ENCODE measurements at places on chromosomes 16 and 17. TPM values are rescaled to one million over a fixed set of nuclear protein-coding genes. Genes with fewer than 3 reads are reported as not detected.

DNA sequence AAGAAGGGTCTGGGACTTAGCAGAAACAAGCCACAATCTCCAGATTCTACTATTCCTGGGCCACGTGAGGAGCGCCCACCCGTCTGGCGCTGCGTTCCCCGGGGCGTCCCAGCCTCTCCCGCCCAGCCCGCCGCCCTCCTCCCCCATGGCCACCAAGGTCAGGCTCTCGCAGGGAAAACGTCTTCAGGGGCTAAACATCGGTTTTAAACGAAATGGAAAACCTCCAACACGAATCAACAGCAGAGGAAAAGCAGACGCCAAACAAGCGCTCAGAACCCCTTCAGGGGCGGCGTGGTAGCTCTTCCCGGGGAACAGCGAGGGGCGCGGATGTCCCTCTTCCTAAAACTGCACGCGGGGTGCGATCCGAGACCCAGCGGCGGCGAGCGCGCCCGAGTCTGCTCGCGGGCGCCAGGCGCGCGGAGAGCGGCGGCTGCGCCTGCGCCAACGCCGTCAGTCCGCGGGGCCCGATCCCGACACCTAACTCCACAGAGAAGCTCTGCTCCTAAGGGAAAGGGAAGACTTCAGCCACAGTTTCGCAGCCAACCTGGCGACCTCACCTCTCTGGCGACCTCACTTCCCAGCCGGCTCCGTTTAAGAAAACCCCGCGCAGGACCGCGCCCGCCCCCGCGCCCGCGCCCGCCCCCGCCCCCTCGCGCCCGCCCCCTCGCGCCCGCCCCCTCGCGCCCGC lies 505 bp upstream of the COG1 start:
- peaks cover 7% of the 10 kb centered on the region for H3K36me3 ChIP-seq
- H3K27me3 ChIP-seq, result no peaks in the 10 kb centered on the region
- peak; percentile 68 for DNase-seq
- peak overlapping the region; percentile 82 for H3K27ac ChIP-seq
- H3K4me1 ChIP-seq, result peaks cover 19% of the 10 kb centered on the region
- peak overlapping the region; percentile 95 for H3K4me3 ChIP-seq

DNA sequence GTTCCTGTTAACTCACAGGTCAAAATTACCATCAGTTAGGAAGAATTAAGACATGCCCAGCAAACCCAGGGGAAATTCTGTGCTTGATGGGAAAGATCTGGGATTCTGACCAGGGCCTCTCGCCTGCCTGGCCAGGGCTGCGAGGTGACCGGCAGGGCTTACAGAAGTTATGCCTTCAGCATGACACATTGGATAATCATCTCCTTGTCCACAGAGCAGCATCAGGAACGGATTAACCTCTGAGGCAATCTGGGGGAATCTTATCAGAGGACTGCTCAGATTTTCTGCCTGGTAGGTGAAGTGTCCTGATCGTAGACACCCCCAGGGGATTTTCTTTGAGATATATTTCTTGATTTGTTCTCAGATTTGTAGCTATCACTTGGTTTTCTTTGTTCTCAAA lies 172.5 kb downstream of the HS3ST3A1 start:
- no peak for DNase-seq
- H3K4me1 ChIP-seq, result no peaks in the 10 kb centered on the region
- no peaks in the 10 kb centered on the region for H3K36me3 ChIP-seq
- H3K27me3 ChIP-seq, result no peaks in the 10 kb centered on the region

- H3K4me1 ChIP-seq, result peaks cover 5% of the 10 kb centered on the region
- no peak overlapping the region for H3K4me3 ChIP-seq
- H3K36me3 ChIP-seq, result no peaks in the 10 kb centered on the region
Observed at GRCh38 chr16:29029168-29029994, 44.5 kb downstream of the LAT start.

DNA sequence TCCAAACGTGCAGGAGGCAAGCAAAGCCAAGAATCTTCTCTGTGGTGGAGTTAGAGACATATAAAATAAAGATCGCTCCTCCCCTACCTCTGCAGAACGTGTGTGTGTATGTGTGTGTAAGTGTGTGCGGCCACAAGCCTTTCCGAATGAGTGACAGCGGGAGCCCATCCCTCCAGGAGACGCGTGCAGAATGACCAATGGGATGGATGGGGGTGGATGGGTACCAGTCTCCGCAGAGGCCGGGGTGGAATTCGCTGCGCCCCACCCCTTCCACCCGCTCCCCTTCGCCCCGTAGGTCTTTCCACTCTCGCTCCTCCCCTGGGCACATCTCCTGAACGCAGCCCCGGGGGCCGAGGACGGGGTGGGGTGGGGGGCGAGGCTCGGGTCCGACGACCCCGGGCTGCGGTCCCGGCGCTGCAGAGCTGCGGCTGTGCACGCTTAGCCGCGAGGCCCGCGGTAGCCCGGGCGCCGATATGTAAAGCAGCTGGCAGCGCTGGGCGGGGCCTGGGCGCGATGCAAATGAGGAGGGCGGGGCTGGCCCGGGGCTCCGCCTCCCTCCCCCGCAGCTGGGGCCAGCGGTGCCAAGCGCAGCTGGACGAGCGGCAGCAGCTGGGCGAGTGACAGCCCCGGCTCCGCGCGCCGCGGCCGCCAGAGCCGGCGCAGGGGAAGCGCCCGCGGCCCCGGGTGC lies at the start of gene PRKCB:
PRKCB (plus strand) TSS at position 594 of the 688 bp plus-strand sequence.
- no peaks in the 10 kb centered on the region for H3K27me3 ChIP-seq
- DNase-seq, result peak; percentile 95
- H3K27ac ChIP-seq, result peak within 1 kb of the TSS; percentile 8
- peaks cover 11% of the 10 kb centered on the region for H3K36me3 ChIP-seq

TAC4 gene
- not detected for total RNA-seq

TOM1L1 gene
- not detected for total RNA-seq

GRCh38 chr16:81752225-81752875 lies 26.7 kb upstream of the PLCG2 start:
- H3K4me1 ChIP-seq, result peaks cover 30% of the 10 kb centered on the region
- peak overlapping the region; percentile 56 for H3K27ac ChIP-seq
- H3K36me3 ChIP-seq, result no peaks in the 10 kb centered on the region
- DNase-seq, result no peak
- H3K4me3 ChIP-seq, result no peak overlapping the region

GRCh38 chr17:49521471-49522356 lies 26.6 kb downstream of the NGFR start:
- H3K4me1 ChIP-seq, result peaks cover 9% of the 10 kb centered on the region
- no peak overlapping the region for H3K4me3 ChIP-seq
- no peak overlapping the region for H3K27ac ChIP-seq
- no peak for DNase-seq
- no peaks in the 10 kb centered on the region for H3K36me3 ChIP-seq

DNA sequence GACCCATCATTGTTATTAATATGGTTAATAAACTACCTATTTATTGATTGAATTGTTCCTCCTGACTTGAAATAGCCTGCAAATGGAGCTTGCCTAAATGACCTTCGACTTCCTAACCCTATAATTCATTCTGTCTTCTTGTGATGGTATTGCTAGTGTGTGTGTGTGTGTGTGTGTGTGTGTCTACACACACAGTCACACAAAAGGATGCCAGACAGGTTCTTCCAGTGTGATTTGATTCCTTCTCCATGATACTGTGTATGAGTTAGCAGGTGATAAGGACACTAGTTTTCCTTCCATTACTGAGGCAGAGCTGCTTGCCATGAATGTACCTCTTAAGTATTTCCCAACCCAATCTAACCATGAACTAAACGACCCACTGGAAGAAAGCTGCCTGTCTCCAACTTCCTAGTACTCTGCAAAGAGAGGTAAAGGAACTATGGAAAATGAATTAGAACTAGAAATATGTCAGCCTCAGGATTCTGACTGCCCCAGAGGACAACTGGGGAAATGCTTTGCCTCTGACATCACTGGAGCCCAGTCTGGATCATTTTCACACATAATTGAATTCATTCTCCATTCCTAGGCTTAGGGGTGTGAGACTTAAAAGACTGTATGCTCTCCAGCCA lies 3.5 kb upstream of the CDC6 start:
- H3K4me1 ChIP-seq, result peaks cover 12% of the 10 kb centered on the region
- peaks cover 22% of the 10 kb centered on the region for H3K36me3 ChIP-seq
- DNase-seq, result no peak
- no peak overlapping the region for H3K27ac ChIP-seq

DPEP2 gene
- total RNA-seq, result 61.8 TPM

AANAT gene
- total RNA-seq, result not detected

ZNF18 gene
- 16.8 TPM for total RNA-seq

All from natural killer cell (primary cell).